ENCODE measurements at places on chromosomes 2 and 18.

- no peak for DNase-seq
These were observed 839 bp upstream of the GPR148 start for GRCh38 chr2:130728007-130728454.

DNA sequence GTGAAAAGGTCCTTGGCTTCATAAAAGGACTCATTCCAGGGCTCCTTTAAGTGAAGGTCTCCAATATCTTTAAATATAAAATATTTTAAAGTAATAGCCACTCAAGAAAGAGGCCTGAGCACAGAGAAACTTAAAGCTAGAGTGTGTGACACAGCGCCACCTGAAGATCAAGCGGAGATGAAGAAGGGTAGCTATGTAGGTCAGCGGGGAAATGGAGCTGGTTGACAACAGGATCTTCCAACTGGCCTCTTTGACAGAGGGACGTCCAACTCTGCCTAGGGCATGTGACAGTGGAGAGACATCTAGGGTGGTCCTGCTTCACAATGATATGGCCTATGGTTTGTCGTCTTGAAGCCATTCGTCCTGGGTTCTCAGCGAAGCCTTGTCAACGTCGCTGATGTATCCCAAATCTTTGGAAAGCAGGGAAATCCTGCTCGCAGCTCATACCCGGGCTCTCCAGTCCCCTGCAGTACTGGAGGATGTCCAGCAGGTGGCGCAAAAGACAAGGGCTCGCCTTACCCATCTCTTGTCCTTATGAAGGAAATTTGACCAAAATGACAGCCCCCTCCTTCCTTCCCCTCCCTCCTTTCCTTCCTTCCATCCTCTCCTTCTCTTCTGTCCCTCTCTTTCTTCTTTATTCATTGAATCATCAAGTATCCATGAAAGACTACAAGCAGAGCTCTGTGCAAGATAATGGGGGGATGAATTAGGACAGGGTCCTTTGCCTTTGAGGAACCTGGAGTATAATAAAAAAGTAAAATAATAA is 59.6 kb downstream of the LONRF2 start:
- DNase-seq: peak; percentile 49

DNA sequence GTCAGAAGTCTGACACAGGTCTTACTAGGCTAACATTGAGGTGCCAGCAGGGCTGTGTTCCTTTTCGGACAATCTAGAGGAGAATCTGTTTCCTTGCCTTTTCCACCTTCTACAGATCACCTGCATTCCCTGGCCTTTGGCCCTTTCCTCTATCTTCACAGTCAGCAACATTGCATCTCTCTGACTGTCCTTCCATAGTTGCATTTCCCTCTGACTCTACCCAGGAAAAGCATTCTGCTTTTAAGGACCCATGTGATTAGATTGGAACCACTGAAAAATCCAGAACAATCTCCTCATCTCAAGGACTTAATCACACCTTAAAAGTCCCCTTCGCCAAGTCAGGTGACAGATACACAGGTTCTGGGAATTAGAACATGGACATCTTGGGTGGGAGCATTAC is 181.5 kb downstream of the SLC8A1 start:
- no peak for DNase-seq

- no peak for DNase-seq
These were observed 151.4 kb upstream of the XPO1 start for GRCh38 chr2:61689568-61689967.

GRCh38 chr18:22604390-22604985 is 186.8 kb upstream of the CTAGE1 start:
- DNase-seq: no peak

- no peak for DNase-seq
These were observed 213.9 kb downstream of the SH3RF3 start for GRCh38 chr2:109342930-109343329.

GRCh38 chr2:118264232-118264990 is 176.1 kb downstream of the INSIG2 start:
- DNase-seq: no peak

GRCh38 chr2:34012715-34013302 is 413.7 kb upstream of the FAM98A start:
- no peak for DNase-seq

DNA sequence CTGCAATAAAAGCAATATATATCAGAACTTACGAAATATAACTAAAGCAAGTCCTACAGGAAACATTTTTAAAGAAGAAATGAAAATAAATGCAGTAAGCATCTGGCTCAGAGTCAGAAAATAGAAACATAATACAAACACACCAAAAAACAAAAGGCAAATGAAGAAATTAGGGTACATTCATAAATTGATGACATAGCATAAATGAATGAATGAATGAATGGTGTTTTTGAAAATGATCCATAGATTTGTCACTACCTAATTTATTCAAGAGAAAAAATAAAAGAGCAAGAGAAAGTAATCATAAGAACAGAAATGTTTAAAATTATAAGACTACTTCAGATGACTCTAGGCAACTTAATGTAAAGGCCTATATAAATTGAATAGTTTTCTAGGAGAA is 226.1 kb upstream of the CDH20 start:
- DNase-seq: no peak

- no peak for DNase-seq
These were observed 38.0 kb upstream of the SNED1 start for GRCh38 chr2:240960309-240960970.

Measured in activated naive CD4-positive, alpha-beta T cell treated with anti-CD3 and anti-CD28 coated beads, Interleukin-2, amount 50 U/mL, for 16 hours (primary cell).